Activated T-helper 1 cell treated with anti-CD3 and anti-CD28 coated beads, Interleukin-12 subunit alpha, Interleukin-12 subunit beta, Interleukin-2, Interleukin-4 antibody, amounts not matched to agents 30 ng/mL and 10 ng/mL and 1 ng/mL, durations not matched to agents 14 hours and 24 hours and 36 hours (primary cell): ENCODE measurements at places on chromosomes 3 and 15. TPM values are rescaled to one million over a fixed set of nuclear protein-coding genes. Genes with fewer than 3 reads are reported as not detected.

The SEMA3G gene
- 0.13 TPM in 1 of 2 replicates, not detected in the other for total RNA-seq

DNA sequence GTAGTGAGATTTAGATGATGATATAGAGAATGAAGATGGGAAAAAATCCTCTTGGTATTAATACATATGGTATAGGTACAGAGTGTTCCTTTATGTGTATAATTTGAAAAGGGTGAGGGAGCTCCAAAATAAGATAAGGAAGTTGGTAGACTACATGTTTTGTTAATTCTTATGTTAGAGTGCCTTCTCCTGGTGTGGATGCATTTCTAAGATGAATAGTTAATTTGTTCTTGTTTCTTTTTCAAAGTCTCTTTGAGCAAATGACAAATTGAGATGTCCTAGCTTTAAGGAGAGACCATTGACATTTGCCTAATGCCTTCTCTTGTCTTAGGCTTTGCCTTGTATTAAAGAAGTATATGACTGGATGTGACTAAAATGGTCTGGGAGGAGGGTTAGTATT is 34.1 kb downstream of the AKAP13 start:
- H3K27ac ChIP-seq: peak overlapping the region; percentile 21
- no peak for DNase-seq
- H3K36me3 ChIP-seq: peaks cover 20% of the 10 kb centered on the region
- no peak overlapping the region for H3K4me3 ChIP-seq

- no peak overlapping the region for H3K4me3 ChIP-seq
- no peaks in the 10 kb centered on the region for H3K27me3 ChIP-seq
- H3K4me1 ChIP-seq: no peaks in the 10 kb centered on the region
- H3K36me3 ChIP-seq: no peaks in the 10 kb centered on the region
Measured at GRCh38 chr3:146065573-146066006, 95.4 kb downstream of the PLOD2 start.

DNA sequence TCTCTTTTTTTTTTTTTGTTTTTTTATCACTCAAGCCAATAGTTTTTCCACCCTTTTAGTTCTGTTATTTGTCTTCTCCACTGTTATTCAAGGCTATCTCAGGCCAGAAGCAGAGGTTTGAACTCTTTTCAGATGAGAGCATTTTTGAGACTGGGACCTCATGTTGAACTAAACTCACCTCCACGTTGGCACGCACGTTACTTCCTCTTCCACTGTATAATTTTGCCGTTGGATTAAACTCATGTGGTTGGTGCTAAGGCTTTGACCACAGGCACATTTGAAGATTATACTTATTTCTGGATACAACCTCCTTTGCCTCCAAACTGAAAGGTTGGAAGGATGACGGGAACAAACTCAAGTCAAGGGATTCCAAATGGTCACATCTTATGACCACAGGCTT is 501.3 kb upstream of the TPRG1 start:
- no peak for DNase-seq
- peaks cover 17% of the 10 kb centered on the region for H3K4me1 ChIP-seq
- no peak overlapping the region for H3K27ac ChIP-seq
- H3K36me3 ChIP-seq: peaks cover 7% of the 10 kb centered on the region
- H3K4me3 ChIP-seq: no peak overlapping the region

The KBTBD13 gene
- not detected in 2 replicates for total RNA-seq

- no peak overlapping the region for H3K27ac ChIP-seq
- DNase-seq: no peak
- no peaks in the 10 kb centered on the region for H3K36me3 ChIP-seq
- H3K4me1 ChIP-seq: no peaks in the 10 kb centered on the region
- H3K27me3 ChIP-seq: peaks cover 2% of the 10 kb centered on the region
Measured at GRCh38 chr15:38994310-38994709, 429.7 kb upstream of the RASGRP1 start.

- no peaks in the 10 kb centered on the region for H3K27me3 ChIP-seq
- no peak overlapping the region for H3K4me3 ChIP-seq
- H3K36me3 ChIP-seq: no peaks in the 10 kb centered on the region
- H3K4me1 ChIP-seq: no peaks in the 10 kb centered on the region
- H3K27ac ChIP-seq: no peak overlapping the region
Measured at GRCh38 chr15:97383516-97383915, 577.0 kb upstream of the ARRDC4 start.
